ENCODE measurements at places on chromosomes 5 and 9.
A peak's percentile ranks its signal among the peaks of the same experiment; 100 is the strongest.

GRCh38 chr9:8012986-8013385 lies 213.4 kb upstream of the DMAC1 start:
- peak; percentile 5 for DNase-seq

DNA sequence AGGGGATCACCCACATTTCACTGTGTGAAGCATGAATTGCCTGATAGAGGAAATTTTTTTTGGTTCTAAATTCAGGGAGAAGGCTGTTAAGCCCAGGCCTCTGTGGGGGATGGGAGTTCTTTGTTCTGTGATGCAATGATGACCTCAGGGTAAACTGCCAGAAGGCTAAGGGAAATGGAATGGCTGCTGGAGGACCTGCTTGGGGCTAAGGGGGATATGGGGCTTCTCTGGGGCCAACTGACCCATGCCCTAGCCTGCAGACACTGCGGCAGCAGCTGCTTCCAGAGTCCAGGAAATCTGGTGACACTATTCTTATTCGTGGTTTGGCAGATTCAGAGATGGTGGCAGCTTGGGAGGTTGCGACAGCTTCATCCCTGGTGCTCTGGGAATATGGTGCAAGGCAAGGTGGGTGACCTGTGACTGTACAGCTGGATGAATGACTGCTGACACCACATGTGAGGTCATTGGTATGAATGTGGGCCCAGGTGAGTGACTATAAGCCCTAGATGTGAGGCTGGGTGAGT lies 30.3 kb downstream of the VCP start:
- DNase-seq = no peak

DNA sequence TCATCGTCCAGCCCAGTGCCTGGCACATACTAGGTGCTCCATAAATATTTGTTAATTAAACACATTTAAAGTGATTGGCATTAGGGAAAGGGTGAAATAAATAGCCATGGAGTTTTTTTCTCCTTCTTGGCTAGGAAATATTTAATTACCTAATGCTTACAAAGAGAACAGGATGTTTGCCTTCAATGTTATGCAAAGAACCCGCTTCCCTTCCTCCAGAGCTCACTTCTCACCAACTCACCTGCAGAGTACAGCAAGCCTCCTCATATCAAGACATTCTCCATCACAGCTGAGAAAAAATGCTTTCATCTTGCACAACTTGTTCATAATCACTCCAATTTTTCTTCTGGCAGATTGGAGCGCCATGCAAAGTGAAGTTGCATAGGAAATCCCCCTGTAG lies 161.7 kb upstream of the STK32A start:
- DNase-seq = no peak

DNA sequence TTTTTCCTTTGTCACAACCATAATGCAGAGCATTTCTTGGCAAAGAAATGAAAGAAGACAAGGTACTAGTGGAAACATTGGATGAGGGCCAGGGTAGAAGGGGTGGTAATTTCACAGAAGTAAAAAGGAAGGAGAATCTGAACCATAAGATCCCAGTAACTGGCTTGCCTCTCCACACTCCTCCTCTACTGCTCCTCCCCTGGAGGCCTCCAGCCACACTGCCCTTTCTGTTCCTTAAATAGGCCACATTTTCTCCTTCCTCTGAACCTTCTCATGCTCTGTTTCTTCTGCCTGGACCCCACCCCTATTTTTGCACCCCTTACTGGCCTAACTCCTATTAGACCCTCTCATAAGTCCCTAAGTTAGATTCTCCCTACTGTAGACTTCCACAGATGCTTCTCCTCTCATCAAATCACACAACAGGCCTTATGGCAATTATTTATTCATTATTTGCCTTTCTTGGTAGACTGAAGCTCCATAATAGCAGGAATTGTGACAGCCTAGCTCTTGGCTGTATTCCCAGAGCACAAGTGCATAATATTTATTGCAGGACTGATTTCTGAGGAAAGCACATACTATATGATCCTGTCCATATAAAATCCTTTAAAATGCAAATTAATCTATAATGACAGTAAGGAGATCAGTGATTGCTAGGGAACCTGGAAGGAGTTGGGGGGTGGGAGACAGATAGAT lies 31.3 kb upstream of the GRIA1 start:
- no peak for DNase-seq

GRCh38 chr5:60497706-60498500 lies 202.1 kb downstream of the DEPDC1B start:
- no peak for DNase-seq

DNA sequence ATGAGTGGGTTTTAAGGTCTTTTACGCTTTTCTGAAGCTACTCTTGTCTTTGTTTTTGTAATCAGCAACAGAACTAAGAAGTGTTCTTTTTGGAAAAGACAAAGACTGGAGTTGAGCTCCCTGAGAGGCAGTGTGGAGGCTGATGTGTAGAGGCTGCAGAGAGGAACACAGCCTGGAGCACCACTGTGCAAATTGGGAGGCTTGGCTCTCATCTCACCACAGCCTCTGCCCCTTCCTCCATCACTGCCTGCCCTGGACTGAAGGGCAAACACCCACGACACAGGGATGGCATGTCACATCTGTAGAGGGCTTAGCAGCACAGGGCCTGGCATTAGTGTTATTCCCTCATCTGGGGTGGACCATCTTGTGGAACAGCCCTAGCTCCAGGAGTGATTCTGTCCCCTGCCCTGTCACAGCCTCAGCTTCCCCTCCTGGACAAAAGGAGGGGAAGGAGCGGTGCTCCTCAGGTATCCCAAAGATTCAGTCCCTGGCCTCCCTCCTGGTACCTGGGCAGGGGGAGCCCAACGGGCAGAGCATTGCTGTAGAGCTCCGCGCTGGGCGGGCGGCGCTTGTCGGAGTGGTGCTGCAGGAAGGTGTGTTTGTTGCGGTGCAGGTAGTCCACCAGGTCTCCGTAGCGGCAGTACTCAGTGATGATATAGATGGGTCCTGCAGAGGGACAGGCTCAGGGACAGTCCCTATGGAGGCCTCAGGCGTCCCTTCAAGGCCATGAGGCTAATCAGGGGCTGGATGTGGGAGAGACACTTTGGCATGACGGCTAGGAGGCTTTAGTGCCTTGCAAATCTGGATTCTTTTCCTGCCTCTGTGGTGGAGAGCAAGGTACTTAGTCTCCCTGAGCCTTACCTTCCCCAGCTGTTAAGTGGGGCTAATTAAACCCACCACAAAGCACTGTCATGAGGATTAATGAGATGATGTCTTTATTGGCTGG lies 32.8 kb downstream of the PDGFRB start:
- DNase-seq = no peak

- DNase-seq = peak; percentile 94
Observed at GRCh38 chr5:158382473-158382872, 523.5 kb upstream of the CLINT1 start.

GRCh38 chr9:21682981-21683380 lies 119.5 kb upstream of the MTAP start:
- DNase-seq = no peak

DNA sequence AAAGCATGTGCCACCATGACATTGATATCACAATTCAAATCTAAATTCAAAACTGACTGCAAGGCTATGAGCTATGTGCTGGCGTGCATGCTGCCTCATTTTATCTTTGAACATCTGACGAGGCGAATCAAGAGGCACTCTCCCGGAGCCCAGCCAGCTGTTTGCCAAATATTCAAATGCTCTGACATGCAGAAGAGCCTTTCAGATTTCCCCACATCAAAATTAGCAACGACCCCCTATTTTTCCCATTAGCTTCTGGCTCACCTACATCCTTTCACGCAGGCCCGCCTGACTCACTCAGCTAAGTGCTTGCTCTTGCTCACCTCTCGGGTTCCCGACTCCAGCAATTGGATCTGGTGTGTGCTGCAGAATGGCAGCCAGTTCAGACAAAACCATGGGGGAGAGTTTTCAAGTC lies 159.0 kb downstream of the NR2F1-AS1 start:
- DNase-seq = no peak

DNA sequence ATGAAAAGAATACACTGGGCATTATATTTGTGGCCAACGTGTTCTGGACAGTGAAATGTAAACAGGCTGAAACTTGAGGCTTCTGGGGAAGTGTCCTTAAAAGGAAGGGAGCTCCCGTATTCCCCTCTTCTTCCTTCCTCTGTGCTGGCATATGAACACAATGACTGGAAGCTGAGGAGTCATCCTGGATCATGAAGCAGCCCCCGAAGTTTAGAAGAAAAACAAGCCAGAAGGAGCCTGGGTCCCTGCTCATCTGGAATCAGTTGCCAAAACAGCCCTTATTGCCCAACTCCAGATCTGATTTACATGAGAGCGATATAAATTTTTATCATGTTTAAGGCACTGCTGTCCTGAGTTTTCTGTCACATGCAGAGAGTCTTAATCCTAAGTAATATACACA lies 65.4 kb upstream of the SLC1A1 start:
- DNase-seq = no peak

DNA sequence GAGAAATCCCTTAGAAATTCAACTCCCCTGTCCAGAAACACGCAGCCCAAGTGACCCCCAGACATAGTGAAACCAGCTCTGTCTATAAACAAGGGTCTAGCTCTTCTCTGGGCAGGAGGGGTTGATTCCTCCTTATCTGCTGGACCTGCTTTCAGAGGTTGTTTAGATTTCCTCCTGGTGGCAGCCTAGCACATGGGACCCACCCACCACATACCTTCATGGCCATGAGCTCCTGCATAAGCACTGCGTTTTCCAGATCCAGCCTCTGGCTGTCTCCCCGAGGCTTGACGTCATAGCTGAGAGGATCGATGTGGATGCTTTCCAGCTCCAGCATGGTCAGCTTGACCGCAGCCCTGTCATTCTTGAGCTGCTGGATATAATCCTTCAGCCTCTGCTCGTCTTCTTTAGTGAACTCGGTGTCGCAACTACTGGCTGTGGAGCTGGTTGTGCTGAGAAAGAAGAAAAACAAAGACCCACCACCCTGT lies 77.0 kb downstream of the DCP2 start:
- DNase-seq = no peak

DNA sequence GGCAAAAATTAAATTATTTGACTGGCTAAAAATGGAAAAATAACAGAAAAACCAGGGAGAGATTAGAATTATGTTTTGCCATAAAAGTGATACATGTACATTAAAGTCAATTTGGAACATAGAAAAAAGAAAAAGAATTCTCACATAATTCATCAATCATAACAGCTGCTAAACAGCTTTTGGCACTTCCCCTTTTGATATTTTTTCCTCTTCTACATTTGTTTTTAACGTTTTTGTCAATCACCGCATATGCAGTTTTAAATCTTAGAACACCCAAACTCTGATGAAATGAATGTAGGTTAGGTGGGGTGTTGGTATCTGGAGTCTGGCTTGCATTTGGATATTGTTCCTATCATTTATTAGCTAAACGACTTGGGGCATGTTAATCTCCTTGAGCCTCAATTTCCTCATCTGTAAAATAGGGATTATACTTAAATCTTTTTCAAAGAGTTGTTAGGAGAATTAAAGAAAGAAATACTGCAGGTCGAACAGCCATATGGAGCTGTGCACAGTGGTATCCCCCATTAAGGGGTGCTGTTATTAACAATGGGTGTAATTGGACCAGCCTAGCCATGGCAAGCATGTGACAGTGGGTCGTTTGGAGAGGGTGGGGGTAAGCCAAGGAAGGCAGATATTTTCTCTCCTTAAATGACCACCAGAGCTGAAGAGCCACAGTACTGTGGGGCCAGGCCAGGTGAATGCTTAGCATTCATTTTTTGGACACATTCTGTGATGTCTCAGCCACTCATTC lies 22.6 kb downstream of the NPR3 start:
- DNase-seq = no peak

DNA sequence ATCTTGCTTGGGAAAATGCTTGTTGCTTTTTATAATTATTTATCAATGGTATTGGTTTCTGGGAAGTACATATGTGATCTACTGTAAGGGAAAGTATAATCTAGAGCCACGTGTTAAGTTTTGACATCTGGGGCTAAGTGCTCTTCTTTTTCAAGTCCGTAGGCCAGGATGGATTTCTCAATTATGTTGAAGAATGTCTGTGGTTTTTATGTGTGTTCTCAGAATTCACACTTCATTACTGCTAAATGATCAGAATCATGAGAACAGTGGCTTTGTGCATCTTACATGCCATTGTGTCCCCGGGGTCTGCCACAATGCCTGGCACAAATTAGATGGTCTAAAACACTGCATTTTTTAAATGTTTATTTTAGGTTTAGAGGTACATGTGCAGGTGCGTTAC lies 14.5 kb upstream of the AUH start:
- peak; percentile 26 for DNase-seq

- DNase-seq = no peak
Observed at GRCh38 chr9:13586587-13587374, 307.3 kb upstream of the MPDZ start.

- no peak for DNase-seq
Observed at GRCh38 chr9:112334432-112334841, 1.0 kb upstream of the PTBP3 start.

DNA sequence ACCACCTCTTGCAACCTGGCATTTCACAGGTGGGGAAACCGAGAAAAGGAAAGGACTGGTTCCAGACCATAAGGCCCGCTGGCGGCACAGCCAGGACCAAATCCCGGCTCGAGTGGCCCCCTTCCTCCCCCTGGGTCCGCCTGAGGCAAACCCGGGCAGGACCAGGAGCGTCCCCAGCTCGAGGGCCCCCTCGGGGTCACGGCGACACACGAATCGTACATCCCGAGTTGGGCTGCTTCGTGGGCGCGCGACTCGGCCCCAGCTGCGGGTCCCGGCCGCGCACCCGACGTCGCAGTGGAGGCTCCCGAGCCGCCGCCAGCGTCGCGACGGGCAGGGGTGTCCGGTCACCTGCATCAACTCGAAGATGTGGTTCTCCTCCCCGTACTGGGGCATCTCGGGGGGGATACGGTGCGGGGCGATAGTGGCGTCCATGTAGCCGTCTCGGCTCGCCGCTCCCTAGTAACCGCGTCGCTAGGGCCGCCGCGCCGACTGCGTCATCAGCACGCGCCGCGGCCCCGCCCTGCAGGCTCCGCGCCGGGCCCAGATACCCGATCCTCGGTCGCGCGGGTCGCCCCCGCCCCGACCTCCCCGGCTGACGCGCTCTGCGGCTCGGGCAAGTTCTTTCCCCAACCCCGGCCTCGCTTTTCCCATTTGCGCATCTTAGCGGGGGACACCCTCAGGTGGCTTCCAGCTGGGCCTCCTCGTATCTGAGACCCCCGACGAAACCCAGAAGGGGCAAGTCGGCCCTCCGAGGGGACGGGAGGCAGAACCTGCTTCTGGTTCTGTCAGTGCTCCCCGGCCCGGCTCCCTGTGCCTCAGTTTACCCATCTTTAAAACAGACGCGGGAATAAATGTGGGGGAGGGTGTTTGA lies at the start of gene AK8:
Gene AK8, minus strand, starts transcription at position 461 of the 871 bp plus-strand sequence. Its CDS starts 29 bp downstream, at position 432.
- peak; percentile 31 for DNase-seq

DNA sequence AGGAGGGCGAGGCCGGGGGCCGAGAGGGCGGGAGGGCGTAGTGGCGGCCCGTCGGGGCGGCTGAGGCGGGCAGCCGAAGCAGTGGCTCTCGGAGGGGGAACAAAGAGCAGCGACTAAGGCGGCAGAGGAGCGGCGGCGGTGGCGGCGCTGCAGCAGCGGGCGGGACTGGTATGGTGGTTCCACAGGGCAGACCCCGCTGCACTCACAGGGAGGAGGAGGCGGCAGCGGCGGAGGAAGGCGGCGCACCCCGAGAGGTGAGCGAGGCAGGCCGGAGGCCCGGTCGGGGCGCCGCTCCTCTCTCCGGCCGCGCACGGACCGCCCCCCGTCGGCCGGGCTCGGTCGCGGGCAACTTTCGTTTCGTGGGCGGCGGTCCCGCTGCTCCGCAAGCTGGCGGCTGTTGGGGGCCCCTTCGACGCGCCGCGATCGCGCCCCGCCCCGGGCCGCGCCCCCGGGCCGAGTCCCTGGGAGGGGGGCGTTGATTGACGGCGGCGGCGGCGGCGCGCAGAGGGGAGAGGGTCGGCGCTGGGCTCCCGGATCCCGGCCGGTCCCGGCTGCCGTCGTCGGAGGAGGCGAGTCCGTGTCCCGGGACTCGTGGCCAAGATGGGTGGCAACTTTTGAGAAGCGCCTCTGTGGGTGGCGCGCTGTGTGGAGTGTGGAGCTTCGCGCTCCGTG lies 467 bp downstream of the CNOT6 start:
- no peak for DNase-seq

All from astrocyte of the cerebellum (primary cell).